ENCODE measurements at places on chromosomes 2 and 18.

GRCh38 chr2:24945907-24946306, 25.8 kb downstream of the DNAJC27 start:
- DNase-seq: no peak

DNA sequence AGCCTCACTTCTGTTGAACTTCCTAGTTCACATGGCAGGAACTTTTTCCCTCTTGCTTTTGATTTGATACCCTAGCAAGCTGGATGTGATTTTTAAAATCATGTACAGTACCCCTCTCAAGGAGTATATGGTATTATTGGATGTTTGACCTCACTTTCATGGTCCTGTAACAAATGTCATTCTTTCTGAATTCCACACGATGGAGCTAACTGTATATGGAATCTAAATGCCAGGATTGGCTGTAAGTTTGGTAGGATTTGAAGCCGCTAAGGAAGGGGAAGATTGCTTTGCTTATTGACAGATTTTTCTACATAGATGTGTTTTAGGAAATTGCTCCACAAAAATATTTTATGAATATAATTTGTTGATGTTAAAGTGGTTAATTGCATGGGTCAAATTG, 18.3 kb downstream of the MAIP1 start:
- no peak for DNase-seq

DNA sequence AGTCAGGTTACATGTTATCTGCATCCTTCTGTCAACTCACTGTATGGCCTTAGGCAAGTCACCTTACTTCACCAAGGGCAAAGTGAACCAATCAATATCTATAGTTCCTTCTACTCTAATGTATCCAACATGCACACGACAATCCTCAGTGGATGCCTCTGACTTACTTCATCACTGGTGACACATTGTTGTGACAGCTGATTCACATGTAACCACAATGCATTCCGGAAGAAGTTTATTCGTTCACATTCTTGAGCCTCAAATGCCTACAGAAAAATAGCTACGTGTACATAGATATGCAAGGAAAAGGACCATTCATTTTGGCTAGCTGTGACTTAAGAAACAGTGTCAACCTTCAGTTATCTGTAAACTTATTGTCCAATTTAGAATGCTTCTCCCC, 26.3 kb upstream of the EPG5 start:
- no peak for DNase-seq

DNA sequence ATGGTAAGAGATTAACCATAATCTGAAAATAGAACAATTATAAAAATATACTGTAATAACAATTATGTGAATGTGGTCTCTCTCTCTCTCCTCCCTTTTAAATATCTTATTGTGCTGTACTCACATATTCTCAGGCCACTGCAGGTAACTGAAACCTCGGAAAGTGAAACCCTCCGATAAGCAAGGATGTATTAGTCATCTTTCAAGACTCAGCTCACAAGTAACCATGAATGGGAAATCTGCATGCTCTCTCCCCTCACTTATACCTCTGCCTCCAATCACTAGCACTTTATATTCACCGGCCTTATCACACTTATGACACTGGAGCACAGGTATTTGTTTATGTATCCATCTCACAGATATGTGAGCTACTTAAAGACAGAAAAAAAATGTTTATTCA, 139.7 kb downstream of the LRP2 start:
- DNase-seq: no peak

GRCh38 chr2:88190808-88191721, 20.9 kb downstream of the THNSL2 start:
- no peak for DNase-seq

DNA sequence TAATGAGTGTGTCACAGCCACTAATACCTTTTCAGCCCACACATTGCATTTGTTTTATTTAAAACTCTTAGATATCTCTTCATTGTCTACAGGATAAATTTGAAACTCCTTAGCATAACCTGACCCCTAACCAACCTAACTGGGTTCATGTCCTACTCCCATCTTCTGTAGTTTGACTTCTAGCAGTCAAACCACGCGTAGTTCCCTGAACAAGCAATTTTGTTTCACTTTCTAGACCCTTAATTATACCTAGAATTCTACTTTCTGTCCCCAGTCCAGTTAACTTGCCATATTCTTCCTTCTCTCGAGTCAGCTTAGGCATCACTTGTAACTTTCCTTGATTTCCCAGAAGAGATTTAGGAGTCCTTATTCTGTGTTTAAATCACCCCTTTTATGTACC, 55.1 kb downstream of the RBBP8 start:
- no peak for DNase-seq

DNA sequence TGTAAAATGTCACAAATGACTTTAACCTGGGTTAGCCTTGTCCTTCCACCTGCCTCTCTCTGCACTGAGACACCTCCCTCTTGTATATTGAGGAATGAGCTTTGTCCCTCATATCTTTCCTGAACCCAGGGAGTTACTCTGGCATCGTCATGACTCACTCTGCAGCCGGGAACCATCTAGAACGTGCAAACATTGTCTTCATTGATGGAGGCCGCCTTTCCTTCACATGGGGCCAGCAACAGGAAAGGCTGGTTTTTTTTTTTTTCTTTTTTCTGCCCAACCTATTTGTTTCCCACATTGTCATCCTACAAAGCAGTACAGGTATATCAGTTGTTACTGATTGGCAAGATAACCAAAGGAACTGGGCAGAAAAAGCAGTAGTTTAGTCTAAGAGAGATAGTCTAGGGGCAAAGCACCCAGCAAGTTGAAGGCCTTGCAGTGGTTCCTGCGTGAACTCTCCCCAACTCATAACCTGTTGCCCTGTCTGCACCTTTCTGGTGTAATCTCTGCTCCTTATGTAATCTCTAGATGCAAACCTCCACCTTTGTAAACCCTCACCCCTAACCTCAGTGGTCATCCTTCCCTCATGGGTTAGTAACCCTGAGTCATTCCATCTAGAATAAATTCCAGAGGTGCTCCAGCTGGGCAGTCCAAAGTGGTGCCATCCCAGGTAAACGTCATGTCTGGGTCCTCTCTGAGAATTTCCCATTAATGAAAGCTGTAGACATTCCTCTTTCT, 38.3 kb downstream of the SLC40A1 start:
- no peak for DNase-seq

DNA sequence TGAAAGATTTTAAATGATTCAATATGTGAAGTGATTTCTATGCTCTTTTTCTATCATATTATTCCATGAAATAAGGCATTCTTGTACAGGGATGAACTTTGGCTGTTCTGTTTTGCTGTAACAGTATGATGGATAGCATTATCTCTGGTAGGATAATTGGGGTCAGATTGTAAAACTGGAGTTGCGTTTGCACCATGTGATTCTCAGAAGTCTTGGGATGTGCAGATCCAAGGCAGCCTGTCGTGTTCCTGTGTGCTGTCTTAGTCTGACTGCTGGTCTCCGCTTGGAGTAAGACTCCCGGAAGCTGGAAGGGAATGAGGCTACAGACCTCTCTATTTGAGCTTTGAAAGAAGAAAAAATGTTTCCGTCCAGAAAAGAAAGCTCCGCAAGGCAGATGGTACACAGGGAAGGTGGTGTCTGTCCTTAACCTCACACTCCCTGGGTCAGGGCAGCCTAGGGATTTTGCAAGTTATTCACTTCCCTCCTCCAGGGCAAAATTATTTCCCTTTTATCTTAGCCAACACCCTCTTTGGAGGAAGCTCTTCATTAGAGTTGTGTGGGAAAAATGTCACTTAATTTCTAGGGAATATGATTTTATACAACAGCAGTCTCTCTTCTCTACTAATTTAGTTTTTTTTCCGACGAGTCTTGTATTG, 250.6 kb downstream of the PTPRM start:
- DNase-seq: no peak

GRCh38 chr18:10950876-10951630, 198.3 kb downstream of the PIEZO2 start:
- DNase-seq: no peak

- DNase-seq: no peak
Observed at GRCh38 chr2:231524477-231525247, 5.6 kb downstream of the NMUR1 start.

GRCh38 chr2:144935736-144936135, 415.8 kb upstream of the ZEB2 start:
- no peak for DNase-seq

DNA sequence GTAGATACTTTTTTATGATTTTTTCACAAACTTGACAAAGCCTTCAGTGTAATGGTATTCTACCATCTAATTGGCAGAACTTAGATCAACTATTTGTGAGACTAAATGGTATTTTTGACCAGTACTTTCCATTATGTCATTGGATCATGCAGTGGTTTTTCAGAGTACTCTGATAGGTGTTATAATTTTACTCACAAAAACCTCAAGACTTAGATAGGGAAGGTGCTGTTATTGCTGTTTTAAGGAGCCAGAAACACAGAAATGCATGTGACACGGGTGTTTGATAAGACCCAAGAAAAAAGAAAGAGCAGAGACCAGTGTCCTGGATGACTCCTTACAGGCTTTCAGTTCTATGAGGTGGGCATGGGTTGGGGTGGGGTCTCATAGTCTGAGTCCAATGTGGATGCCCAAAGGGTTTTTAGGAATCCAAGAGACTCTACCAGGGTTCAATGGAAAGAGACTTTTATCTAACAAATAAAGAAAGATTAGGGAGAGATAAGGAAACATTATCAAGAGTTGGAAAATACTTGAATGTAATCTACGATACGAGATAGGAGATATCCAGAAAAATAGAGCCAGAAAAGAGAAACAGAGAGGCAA, 31.3 kb downstream of the SP140 start:
- no peak for DNase-seq

DNA sequence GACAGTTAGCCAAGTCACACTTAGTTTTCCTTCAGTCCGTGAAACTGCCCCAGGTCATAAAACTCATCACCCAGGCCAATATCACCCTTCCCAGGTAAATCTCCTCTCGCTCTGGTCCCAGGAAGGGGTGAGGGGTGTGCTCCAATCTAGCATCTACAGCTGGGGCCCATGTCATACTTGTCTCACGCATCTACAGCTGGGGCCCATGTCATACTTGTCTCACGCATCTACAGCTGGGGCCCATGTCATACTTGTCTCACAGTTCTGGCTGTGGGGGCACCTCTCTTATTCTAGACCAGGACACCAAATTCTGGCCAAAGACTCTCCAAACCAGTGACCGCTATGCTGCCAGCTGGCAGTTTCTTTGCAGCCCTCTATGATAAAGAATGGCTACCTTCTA, 123.3 kb upstream of the DLGAP1 start:
- DNase-seq: no peak

GRCh38 chr2:102055346-102055990, 63.7 kb downstream of the IL1R2 start:
- no peak for DNase-seq

DNA sequence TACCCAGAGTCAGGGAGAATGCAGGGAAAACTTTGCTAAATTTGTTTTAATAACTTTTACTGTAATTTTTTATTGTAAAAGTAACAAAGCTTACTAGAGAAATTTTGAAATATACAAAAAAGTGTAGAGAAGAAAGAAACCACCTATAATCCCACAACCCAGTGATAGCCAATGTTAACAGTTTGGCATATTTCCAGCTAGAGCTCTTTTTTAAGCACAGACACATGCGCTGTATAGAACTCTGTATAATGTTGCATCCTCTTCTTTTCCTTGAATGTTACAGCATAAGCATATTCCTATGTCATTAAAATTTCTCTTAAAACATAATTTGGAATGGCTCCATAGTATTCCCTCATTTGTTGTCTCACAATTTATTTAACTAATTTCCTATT, 37.4 kb upstream of the EPAS1 start:
- no peak for DNase-seq

DNA sequence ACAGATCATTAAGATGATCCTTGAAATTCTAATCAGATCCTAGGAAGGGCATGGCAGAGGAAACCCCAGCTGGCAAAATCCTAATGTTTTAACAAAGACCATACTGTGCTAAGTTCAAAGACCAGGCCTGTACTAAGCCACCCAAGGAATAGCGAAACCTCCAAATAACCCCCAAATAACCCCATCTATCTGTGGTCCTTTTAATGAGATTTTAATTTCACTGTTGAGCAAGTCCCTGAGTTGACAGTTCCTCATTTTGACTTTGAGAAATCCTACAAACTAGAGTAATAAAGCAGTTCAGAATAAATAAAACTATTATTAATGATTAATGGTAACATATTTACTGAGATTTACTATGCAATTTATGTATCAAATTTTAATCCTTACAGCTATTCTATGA, 259.8 kb downstream of the STK39 start:
- no peak for DNase-seq

DNA sequence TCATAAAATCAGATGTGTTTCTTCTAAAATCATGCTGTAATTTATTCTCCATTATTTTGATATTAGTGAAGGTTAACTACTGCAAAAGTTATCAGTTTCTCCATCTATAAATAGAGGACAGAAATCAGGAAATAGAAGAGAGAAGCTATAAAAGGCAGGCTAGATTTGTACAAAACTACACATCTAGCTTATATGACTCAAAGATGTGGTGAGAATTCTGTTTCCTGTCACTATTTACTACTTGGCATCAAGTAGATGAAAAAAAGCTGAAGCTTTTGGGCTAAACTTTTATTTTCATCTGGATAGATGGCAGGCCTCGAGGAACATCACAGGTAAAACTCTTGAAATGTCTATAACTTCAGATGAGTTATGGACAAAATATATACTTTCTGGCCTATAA, 49.8 kb upstream of the NAB1 start:
- no peak for DNase-seq

- no peak for DNase-seq
Observed at GRCh38 chr2:71666094-71666474, 212.7 kb downstream of the DYSF start.

DNA sequence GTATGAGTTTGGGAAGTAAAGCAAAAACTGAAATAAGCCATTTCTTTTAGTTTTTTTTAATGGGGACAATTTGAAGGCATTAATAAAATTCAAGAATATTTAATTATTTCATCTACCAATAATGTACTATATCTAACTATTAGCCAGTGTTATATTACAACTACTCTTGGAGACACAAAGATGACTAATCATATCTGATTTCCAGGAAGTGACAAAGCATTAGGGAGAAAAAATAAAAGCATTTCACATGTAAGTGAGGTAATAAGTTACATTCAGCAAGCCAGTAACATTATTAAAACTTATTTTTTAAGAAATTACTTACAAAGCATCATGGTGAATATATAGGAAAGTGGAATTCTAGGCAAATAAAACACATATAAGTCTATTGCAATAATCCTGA, 781.3 kb upstream of the NRXN1 start:
- no peak for DNase-seq

DNA sequence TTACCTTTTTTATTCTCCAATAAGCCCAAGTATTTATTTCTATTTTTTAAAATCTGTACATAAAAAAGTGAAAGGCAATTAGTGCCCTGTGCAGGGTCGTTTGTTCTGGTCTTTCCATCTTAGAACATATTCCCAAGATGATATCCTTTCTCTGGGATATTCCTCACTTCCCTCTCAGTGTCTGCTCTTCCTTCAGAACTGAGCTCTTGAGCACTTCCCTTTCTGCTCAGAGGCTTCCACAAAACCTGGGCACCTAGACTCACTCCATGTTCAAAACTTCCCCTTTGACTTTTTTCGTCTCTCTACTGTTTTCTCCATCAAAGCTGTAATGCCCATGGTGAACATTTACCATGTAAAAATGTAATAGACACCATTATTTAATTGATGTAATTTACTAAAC, 296.5 kb upstream of the TCF4 start:
- DNase-seq: no peak
